ENCODE measurements at places on chromosomes 13 and 19. TPM values are rescaled to one million over a fixed set of nuclear protein-coding genes. Genes with fewer than 3 reads are reported as not detected.
A peak's percentile ranks its signal among the peaks of the same experiment; 100 is the strongest.

The TPTE2 gene
- 0.34 TPM for polyA plus RNA-seq

GRCh38 chr13:23980160-23980551 lies 82.9 kb upstream of the C1QTNF9B start:
- peak; percentile 88 for DNase-seq

DNA sequence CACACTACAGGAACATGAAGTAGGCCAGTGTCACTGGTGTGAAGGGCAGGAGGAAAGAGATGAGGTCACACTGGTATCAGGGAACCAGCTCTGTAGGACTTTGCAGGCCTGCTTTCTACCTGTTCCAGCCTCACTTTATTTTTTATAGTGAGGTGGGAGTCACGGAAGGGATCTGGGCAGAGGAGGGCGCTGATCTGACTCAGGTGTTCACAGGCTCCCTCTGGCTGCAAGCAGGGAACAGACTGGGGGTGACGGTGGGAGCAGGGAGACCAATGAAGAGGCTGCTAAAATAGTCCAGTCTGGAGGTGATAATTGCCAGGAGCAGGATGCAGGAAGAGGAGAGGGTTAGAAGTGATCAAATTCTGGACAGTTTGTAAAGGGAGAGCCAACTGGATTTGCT lies 2.8 kb downstream of the THAP8 start:
- DNase-seq = no peak

GRCh38 chr13:20128459-20128931 lies 32.4 kb downstream of the GJA3 start:
- no peak for DNase-seq

GRCh38 chr13:23672616-23673015 lies 102.4 kb downstream of the TNFRSF19 start:
- DNase-seq = no peak

- no peak for DNase-seq
Observed at GRCh38 chr19:52536448-52536800, 9.0 kb downstream of the ZNF808 start.

Data from renal pelvis (tissue), 12 donors.